ENCODE measurements at places on chromosomes 7 and 10. TPM values are rescaled to one million over a fixed set of nuclear protein-coding genes. Genes with fewer than 3 reads are reported as not detected.

Gene MYL10
- not detected for total RNA-seq

Gene RAB19
- total RNA-seq = 5.8 TPM

DNA sequence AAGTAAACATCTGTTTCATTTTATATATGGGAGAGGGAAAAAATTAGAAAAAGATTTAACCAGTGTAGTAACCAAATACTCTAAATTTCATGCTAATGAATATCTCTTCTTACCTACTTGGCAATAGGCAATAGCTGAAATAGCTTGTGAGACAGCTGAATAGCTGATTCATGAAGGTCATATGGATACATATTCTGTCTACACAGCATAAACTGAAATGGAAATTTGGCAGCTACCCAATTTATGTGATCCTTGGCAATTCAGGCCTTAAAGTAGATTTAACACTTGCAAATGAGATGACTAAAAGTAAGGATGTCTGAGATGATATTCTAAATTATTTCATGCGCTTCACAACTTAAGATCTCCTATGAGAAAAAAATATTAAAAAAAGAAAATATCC, 261.2 kb upstream of the SEMA3A start:
- no peak for DNase-seq

DNA sequence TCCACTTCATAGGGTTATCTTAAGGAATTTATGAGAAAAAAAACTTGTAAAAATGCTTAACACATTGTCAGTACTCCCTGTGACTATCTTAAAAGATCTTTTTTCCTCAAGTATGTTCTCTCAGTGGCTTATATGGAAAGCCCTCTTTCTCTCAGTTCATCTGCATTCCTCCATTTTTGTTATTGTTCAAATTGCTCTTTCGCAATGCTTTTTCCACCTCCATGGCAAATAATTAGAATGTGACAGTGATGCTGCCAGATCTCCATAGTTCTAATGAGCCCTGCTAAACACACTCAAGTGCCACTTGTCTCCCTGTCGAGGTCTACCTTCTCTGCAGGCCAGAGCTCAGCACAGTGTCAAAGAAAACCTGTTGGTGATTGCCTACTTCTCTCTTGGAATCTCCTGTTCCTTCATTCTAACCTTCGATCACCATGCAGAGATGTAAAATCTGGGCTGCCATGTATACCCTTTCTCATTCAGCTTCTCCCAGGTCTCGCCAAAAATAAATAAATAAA, 37.2 kb upstream of the ABCB5 start:
- no peak for DNase-seq

DNA sequence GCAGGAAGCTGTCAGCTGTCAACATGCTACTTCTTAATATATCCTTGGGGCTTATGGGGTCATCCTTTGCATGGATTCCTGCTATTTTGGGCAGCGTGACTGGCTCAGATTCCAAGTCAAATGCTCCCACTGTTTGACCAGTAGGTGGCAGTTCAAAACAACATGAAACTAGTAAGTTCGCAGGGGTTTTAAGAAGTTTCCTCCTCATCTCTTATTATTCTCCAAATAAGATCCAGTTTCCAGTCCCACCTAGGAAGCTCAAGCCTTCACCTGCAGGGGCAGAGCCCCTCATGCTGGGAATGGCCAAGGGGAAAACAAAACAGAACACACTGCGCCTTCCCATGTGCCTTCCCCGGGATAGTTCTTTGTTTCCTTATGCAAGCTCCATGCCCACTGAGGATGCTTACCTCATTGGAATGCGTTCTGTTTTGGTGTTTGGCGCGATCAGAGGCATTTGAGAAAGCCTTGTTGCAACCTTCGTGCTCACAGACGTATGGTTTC, 259.8 kb downstream of the GLI3 start:
- no peak for DNase-seq

GRCh38 chr7:25495342-25496250, 267.3 kb upstream of the NPVF start:
- no peak for DNase-seq

GRCh38 chr7:91496251-91496820, 232.1 kb downstream of the FZD1 start:
- no peak for DNase-seq

DNA sequence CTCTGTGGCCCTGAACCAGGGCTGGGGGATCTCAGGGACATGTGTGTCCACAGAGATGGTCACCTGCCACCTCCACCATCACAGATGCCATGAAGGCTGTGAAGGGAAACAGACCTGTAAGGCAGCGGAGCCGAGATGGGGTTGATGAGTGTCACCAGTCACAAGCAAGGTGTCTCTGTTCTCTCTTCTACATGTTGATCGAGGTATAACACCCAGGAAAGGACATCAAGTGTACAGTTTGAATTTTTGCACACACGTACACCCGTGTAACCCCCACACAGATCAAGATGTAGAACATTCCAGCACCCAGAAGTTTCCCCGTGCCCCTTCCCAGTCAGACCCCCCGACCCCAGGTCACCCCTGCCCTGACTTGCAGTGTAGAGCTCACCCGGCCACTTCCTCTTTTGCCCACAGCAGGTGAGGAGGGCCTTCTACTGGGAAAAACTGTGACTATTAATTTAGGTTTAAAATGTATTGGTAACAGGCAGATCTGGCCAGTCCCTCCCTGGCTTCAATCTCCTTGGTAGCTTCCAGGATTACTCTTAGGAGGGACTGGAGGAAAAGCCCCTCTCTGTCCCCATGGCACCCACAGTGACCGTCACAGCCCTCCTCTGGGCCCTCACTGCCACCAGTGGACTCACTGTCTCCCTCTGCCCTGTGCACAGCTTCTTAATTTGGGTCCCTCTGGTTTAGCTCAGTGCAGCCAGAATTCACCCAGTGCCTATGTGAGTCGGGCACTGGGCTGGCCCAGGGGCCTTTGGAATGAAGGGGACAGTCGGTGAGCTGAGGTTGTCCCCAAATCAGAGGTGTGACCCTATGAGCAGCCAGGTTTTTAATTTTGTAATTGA, 108.2 kb downstream of the LHPP start:
- DNase-seq = no peak

GRCh38 chr7:87920578-87920977, 13.5 kb upstream of the ADAM22 start:
- DNase-seq = no peak

- no peak for DNase-seq
These were observed 14.9 kb downstream of the TMEM72 start for GRCh38 chr10:44925811-44926750.

DNA sequence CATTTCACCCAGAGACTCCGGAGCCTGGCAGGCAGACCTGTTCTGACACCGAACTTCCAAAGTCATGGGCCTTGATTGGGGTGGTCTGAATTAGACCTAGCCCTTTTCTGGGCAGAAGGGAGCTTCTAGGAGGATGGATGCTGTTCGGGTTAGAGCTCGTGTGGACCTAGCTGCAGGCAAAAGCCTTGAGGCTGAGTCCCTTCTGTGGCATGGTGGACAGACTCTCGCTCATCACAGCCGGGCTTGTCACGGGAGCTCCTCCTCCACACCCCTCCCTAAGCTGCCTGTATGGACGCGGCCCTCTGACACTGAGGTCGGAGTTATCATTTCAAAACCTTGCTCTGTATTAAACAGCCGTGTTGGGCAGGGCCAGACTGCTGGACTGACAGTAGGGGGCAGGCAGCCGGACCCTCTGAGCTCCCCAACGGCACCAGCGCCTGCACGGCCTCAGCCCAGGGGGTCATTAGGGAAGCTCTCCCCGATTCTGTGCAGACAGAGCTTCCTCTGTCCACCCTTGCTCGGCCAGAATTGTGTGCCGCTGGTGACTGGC, 2.2 kb downstream of the IRF5 start:
- no peak for DNase-seq

GRCh38 chr7:21617916-21618390, 75.1 kb downstream of the DNAH11 start:
- DNase-seq = no peak

DNA sequence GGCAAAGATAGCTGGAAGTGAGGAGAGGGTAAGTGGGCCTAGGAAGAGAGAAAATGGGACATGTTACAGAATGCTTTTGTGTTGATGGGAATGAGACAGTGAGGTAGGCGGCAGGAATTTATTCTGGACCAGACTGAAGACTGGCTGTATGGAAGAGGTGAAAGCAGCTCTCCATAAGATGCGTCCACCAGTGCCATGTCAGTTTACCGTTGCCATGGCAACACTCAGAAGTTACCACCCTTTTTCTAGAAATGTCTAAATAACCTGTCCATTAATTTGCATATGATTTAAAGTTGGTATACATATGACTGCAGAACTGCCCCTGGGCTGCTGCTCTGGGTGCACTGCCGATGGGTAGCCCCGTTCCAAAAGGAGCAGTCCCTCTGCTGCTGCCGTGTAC, 46.7 kb downstream of the RAB18 start:
- no peak for DNase-seq

DNA sequence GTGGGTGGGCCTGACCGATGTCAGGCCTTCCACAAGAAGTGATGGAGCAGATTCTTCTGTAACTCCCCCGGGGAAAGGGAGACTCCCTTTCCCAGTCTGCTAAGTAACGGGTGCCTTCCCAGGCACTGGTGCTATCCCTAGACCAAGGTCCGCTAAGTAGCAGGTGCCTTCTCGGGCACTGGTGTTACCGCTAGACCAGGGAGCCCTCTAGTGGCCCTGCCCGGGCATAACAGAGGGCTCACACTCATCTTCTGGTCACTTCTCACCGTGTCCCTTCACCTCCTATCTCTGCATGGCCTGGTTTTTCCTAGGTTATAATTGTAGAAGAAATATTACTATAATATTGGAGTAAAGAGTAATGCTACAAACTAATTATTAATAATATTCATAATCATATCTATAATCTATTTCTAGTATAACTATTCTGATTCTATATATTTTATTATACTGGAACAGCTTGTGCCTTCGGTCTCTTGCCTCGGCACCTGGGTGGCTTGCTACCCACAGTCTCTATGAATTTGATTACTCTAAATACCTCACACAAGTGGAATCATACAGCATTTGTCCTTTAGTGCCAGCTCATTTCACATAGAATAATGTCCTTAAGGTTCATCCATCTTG, 1378.7 kb downstream of the XPNPEP1 start:
- DNase-seq = no peak

- no peak for DNase-seq
These were observed 33.3 kb upstream of the SH2B2 start for GRCh38 chr7:102253066-102253972.

DNA sequence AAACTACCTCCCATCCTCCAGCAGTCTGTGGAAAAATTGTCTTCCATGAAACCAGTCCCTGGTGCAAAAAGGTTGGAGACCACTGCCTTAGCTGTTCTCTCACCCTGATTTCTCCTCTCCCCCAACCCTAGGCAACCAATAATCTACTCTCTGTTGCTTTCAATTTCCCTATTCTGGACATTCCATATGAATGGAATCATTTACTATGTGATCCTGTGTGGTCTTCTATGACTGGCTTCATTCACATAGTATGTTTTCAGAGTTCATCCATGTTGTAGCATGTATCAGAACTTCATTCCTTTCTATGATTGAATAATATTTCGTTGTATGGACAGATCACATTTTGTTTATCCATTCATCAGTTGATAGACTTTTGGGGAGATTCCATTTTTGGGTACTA, 38.3 kb upstream of the DLG5 start:
- no peak for DNase-seq

DNA sequence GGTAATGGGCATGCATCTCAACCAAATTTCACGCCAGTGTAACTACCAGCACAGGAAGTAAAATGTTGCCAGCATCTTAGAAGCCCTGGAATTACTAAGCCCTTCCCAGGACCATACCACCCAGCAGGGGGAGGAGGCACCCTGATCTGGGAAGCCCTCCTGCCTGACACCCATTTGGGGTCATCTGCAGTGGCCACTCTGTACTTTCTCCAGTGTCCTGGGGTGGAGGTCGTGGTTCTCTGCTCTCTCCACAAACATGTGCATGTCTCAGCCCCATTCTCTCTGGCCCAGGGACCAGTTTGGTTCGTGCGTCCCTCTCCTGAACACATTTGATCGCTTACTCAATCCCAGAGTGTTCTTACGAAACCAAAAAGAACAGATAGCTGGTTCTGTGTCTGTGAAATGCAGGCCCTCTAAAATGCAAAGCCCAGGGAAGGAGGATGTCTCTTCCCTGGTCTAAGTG, 9.4 kb upstream of the LRRC27 start:
- DNase-seq = no peak
